Fibroblast of skin of right biceps (primary cell): ENCODE measurements at places on chromosomes 2 and 18.
A peak's percentile ranks its signal among the peaks of the same experiment; 100 is the strongest.

GRCh38 chr2:31066551-31066950 is 71.7 kb downstream of the GALNT14 start:
- DNase-seq = no peak

- peak; percentile 29 for DNase-seq
Observed at GRCh38 chr2:68487773-68488355, 20.5 kb downstream of the APLF start.

DNA sequence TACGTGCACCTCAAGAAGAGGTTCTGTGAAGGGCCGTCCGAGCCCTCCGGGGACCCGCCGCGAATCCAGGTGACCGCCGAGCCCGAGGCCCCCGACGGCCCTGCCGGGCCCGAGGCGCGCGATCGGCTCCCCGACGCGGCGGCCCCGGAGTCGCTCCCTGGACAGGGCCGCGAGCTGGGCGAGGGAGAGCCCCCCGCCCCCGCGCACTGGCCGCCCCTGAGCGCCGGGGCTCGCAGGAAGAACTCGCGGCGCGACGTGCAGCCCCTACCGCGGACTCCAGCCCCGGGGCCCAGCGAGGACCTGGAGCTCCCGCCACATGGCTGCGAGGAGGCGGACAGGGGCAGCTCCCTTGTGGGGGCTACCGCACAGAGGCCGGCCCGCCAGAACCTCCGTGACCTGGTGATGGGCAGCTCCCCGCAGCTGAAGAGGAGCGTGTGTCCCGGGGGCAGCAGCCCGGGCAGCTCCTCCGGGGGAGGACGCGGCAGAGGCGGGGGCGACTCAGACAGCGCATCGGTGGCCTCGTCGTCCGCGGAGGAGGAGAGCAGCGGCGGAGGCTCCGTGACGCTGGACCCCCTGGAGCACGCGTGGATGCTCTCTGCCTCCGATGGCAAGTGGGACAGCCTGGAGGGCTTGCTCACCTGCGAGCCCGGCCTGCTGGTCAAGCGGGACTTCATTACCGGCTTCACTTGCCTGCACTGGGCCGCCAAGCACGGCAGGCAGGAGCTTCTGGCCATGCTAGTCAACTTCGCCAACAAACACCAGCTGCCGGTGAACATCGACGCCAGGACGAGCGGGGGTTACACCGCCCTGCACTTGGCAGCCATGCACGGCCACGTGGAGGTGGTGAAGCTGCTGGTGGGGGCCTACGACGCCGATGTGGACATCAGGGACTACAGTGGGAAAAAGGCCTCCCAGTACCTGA is 812 bp downstream of the SOWAHC start:
- peak; percentile 17 for DNase-seq

GRCh38 chr2:67503066-67503795 is 106.1 kb downstream of the ETAA1 start:
- DNase-seq = peak; percentile 88

DNA sequence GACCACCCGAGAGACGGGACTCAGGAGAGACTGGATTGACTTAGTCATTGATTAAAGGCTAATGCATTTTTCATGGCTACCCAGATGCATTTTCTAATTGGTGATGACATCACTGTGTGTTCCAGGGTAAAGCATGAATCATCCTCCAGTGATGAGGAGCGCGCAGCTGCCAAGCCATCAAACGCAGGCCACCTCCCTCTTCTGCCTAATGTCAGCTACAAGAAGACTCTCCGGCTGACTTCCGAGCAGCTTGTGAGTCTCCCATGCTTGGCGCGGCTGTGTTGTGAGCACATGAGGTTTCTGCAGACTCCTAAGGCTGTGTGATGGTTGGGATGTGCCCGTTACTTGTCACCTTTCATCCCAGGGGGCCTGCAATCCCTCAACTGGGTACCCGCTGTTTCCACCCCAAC is 56.4 kb downstream of the LPIN1 start:
- peak; percentile 79 for DNase-seq

- no peak for DNase-seq
Observed at GRCh38 chr2:210862283-210863065, 306.1 kb downstream of the CPS1 start.

- DNase-seq = peak; percentile 99
Observed at GRCh38 chr2:161030260-161031063, 129.8 kb upstream of the TANK start.
